ENCODE measurements at places on chromosomes 16 and 17.

DNA sequence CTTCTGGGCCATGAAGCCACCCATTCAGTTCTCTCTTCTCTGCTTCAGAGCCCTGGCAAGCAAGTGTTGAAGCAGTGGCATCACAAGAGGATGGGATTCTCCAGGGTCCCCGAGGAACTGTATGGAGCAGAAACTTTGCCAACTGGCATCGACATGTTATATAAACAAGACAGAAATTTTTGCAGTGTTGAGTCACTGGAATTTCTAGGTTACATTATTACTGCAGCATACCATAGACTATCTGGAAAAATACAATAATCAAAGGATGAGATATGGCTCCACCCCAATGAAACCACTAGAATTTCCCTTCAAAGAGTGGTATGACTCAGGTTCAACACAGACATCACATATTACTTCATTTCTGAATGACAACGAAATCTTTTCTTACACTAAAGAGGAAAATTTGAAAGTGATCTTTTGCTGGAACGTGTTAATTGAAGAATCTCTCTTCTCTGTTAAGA is 343.0 kb upstream of the DYNLRB2 start:
- DNase-seq: no peak

DNA sequence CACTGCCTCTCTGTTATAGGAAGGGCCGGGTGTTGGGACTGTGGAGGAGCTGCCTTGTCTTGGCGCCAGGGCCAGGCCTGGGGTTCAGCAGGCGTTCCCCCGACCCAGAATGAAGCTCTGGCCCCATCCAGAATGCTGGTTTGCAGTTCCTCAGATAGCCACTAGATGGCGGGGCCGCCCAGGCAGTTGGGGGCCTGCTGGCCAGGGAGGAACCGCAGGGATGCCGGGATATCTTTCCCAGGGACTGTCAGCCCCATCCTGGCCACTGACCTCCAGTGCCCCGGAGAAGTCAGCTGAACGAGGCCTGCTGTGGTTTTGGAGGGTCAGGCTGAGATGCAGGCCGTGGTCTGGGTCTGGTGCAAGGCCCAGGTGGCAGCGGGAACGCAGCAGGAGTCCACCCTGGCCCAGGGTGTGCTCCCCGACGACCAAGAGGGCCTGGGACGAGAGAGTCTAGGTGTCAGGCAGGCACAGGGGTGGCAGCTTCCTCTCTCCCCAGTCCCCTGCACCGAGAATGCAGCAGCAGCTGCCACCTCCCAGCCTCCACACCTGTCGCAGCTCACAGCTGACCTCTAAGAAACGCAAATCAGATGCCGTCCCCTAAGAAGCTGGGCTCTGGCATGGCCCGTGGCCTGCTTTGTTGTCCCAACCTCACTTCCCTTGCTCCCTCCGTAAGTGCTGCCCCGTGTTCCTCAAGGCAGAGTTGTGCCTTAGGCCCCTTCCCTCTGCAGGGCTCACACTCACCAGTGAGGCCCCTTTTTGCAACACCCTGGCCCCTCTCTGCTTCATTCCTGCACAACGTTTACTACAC is 51.2 kb downstream of the RMI2 start:
- DNase-seq: peak; percentile 58

- DNase-seq: peak; percentile 54
Measured at GRCh38 chr17:64411999-64412771, 21.5 kb upstream of the PECAM1 start.

GRCh38 chr17:9790316-9790715 is 1.1 kb downstream of the DHRS7C start:
- DNase-seq: no peak

DNA sequence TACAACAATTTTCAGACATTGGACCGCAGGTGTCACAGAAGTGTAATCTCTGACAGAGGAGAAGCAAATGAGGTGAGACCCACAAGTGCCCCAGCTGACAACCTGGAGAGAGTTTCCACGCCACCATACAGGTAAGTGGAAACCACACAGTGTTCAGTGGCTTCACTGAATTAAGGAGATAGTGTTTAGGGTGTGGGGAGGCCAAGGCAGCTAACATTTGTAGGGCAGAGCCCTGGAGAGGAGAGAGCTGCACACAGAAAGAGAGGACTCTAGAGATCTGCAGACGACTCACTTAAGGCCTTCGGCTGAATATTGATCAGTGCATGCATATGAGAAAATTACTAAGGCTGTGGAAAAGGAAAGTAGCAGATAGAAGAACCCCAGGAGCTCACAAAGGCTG is 228.9 kb upstream of the TNRC6C start:
- DNase-seq: no peak

DNA sequence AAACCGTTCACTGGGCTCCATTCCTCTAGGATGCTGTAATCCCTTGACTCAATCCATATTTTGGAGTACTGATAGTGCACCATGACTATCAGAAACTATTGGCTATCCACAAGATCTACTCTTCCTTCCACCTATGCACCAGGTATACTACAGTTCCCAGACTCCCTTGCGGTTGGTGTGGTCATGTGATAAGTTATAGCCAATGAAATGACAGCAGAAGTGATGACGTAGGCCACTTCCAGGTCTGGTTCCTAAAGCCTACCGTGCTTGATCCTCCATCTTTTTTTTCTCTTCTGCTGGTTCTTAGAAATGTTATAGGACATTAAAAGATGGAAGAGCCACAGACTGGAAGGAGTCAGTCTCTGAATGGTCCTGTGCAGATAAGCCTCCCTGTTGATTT is 278.8 kb upstream of the C16orf82 start:
- DNase-seq: no peak

GRCh38 chr16:86709103-86709502 is 130.8 kb downstream of the FOXL1 start:
- DNase-seq: no peak

DNA sequence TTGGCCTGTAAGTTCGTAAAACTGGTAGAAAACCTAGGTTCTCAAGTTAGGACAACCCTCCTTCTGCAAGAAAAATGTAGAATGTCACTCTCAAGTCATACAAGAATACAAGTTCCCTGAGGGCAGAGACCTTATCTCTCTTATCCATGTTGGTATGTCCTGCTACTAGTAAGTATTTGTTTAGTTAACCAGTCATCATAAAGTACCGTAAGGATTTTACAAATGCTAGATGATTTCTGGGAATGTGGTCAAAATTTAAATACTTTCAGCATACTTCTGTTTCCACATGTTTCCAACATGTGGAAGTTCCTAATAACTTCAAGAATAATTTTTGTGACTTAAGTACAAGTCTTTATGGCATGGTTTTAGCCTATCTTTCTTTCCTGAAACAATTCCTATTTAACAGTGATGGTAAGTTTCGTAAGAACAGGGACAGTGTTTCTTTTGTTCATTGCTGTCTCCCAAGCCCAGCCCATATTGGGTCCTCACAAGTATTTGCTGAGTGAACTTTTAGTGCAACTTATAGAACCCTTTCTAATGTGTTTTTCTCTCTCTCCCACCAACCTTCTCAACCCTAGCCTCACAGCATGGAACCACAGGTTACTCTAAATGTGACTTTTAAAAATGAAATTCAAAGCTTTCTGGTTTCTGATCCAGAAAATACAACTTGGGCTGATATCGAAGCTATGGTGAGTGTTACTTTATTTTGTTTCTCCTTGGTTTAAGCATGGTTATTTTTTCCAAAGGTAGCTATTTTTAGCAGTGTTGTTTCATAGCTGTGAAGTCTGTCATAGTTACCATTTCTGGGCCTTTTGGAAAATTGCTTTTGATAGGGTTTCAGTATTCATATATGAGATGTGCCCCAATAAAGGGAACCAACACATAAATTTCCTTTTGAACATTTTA is 4.5 kb downstream of the NBR1 start:
- no peak for DNase-seq

DNA sequence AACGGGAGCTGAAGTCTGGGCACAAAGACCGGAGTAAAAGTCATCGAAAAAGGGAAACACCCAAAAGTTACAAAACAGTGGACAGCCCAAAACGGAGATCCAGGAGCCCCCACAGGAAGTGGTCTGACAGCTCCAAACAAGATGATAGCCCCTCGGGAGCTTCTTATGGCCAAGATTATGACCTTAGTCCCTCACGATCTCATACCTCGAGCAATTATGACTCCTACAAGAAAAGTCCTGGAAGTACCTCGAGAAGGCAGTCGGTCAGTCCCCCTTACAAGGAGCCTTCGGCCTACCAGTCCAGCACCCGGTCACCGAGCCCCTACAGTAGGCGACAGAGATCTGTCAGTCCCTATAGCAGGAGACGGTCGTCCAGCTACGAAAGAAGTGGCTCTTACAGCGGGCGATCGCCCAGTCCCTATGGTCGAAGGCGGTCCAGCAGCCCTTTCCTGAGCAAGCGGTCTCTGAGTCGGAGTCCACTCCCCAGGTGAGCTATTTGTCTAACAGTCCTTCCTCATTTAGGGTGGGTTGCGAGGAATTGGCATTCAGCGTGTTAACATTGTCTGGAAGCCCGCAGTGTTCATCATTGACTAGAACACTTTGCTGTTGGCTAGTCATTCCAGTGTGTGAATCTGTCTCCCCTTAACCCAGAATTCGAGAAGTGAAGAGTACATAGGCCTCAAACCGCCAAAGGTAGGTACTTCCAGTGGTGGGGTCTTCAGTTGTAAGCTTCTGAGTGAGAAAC is 1.5 kb downstream of the CDK12 start:
- no peak for DNase-seq

DNA sequence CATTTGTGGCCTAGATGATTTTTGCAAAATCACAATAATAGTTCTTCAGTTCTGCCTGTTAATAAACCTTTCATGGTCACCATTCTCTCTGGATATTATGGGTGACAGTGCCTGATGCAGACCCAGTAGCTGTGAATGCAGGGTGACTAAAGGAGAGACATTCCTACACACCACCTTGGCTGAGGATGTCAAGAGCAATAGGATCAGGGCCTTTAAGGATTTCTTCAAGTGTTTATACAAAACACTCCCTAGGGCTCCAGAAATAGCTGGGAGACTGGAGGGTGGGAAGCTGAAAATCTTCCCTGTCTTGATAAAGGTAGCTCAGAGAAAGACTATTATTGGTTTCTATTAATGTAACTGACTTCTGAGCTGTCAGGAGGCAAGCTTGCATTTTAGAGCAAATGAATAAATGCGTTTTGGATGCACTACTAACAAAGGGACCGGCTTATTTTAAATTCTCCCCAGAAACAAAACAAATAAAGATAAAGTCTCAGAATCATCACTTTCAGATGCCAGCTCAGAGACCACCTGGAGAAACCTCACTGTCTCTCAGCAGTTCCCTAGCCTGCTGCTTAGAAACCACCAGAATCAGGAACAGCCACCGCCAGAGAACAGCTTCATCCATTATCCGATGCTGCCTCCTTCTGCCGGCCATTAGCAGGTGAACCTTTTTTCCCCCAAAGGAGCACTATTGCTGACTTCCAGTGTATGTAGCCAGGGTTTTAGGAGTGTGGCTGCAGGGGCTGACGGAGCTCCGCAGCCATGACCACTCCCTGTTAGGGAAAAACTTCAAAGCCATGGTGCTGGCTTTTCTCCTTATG is 171.4 kb upstream of the DYNLRB2 start:
- no peak for DNase-seq

DNA sequence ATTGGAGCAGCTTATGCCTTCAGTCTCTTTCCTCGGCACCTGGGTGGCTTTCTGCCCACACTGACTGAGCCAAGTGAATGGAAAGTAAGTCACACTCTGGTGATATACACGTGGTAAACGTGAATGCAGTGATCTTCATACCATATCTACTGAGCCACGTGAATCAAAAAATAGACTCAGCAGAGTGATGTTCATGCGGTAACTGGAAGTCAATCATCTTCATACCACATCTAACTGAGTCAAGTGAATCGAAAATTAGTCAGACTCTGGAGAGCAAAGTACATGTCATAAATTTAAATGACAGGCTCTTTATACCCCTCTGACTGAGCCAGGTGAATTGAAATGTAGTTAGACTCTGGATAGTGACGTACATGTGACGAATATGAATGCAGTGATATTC is 47.1 kb upstream of the ARL4D start:
- DNase-seq: no peak

DNA sequence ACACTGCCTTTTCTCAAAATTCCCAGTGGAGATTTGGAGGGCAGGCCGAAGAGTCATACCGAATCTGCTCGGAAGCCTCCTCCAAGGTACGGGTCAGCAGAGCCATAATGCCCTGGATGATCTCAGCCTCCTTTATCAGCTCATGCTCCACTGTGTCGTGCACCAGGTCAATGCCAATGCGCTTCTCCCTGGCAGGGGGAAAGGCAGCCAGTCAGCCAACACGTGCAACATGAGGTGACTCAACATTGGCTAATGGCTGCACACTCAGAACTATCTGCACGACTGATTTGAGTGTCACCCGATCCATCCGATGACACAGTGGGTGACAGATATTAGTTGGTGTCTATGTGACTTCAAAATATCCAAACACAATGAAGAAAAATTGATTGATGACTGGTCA is 15.8 kb downstream of the TEKT1 start:
- no peak for DNase-seq

DNA sequence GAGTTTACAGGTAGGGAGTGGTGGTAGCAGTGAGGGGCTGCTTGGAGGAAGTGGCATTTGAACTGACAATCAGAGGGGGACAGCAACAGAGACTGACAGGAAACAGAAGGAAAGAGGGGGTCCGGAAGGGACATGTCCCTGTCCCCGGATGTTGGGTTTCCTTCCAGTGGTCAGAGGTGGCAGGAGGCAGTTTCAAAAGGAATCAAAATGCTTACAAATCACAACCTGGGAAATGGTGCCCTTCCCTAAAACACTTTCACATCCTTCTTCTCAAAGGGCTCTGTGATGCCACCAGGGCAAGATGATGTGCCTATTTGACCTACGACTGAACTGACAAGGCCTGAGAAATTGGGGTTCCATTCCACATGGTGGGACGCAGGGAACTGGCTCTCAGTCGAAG is 19.7 kb downstream of the ADGRG1 start:
- DNase-seq: no peak

DNA sequence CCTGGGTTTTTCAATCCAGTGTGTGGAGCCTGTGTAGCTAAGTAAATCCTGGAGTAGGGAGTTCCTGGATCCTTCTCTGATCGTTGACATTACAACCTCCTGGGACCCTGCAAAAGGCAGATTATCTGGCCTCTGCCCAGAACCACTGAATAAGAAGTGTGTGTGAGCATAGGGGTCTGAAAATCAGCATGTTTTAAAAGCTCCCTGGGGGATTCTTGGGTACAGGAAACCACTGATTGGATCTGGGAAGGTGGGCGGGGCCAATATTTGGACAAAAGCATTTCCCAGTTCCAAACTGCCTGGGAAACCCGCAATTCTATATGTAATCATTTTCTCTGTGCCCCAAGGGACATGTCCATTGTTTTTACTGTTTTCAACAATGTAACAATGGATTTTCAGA is 27.2 kb upstream of the BEAN1 start:
- no peak for DNase-seq

DNA sequence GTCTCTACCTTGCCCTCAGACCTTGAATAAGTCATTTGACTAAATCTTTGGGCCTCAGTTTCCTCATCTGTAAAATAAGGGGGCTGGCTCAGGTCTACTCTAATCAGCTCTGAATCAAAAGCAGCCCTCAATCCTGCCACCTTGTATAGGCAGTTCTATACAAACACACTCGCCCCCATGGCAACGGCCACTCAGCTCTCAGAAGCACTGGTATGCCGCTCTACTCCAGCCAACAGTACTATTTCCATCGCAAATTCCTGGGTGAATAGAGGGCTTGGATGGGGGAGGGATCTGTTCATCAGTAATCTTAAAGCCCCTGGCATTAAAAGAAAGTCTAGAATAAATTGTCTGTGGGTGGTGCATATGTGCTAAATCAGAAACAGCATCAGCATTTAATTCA is 21.2 kb upstream of the TAOK1 start:
- DNase-seq: no peak
